ENCODE measurements at places on chromosomes 16 and 17. TPM values are rescaled to one million over a fixed set of nuclear protein-coding genes. Genes with fewer than 3 reads are reported as not detected.

DNA sequence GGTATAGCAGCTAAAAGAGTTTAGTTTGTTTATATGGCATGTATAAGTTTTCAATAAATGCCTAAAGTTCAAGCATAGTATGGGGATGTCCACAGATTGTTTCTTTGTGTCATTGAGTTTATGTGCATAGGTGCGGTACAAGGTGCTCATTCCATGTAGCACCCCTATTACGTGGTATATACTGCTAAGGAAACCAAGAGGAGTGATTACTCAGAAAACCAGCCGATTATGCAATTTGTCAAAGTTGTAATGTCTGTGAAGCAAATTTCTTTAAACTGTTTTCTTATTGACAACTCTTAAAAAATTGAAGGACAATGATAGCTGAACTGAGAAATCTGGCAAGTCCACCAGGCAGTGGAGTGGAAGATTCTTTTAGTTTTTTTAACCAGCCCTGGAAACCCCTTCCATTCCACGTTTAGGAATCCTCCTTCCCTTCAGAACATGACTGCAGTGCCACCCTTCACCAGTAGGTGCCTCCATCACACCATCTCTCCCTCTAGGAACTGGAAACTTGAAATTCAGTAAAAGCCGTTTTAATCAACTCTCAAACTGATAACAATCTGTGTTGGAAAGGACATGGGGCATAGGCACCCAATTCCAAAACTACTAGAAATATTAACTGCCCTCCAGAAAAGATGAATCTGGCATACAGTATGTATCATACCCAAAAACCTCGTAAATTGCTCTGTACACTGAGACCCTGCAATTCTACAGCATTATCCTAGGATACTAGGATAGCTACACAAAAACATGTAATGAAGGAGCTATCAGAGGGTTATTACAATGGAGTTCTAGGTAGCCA, 43.5 kb downstream of the REXO5 start:
- DNase-seq: peak; percentile 68

- DNase-seq: no peak
Measured at GRCh38 chr17:58487589-58488427, at the start of gene HSF5. HSF5 (minus strand) TSS chr17:58488408; CDS start chr17:58488274, 134 bp downstream.

DNA sequence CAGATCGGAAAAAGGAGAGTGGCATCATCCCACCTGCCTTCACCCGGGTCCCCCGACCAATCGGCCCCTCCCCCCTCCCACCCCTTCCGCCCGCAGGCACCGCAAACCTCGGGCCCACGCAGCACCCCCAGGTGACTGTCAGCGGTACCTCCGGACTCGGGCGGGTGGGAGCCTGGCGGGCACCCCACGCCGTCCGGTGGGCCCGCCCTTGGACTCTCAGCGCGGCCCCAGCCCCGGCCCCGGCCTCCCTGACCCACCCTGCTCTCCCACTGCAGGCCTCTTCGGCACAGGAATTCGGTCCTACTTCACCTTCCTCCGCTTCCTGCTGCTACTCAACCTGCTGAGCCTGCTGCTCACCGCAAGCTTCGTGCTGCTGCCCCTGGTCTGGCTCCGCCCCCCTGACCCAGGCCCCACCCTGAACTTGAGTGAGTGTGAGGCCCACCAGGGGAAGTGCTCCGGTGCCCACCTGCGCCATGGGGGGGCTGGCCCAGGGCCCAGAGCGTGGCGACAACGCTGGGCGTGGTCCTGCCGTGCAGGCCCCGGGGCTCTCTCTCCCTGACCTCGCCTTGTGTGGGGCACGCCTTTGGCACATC, 1.6 kb downstream of the TMC8 start:
- DNase-seq: no peak

DNA sequence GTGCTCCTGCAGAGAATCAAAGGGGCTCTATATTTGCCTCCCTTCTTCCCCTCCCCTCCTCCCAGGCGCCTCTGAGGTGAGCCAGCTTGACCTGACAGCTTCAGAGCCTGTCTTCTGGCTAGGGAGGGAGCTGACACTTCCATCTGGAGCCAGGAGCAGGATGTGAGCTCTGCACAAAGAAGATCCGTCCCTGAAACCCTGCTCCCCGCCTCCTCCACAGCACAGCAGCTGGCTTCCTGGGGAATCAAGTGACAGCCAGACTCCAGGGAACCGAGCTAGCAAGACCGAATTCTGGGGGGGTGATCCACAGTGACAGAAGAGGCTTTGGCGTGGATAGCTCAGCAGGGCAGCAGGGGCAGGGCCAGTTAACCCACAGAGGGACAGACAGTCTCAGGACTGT, 37.2 kb downstream of the CCDC182 start:
- peak; percentile 10 for DNase-seq

DNA sequence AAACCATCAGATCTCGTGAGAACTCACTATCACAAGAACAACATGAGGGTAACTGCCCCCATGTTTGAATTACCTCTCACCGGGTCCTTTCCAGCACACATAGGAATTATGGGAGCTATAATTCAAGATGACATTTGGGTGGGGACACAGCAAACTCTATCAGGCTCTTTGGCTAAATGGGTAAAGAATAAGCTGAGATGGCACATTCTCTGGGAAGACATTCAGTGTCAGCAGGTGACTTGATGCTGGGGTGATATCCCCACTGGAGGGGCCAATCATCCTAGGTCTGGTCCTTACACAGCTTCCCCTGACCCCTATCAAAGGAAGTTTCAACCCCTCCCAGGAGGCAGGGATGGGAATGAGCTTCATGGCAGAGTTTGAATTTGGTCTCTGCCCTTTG, 664.0 kb upstream of the EEF2KMT start:
- no peak for DNase-seq

DNA sequence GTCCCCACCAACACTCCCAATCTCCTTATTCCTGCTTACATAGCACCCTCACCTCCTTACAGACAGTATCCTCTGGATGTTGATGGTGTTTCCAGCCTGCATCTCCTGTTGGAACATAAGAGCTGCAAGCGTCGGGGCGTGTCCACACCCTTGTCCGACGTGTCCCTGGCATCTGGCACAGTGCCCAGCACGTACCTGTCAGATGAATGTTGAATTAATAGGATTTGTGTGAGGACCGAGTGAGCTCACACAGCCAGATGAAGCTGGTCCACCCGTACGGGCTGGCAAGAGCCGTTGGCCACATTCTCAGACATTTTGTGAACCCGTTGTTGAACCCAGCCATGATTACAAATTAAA, 12.2 kb upstream of the CBX4 start:
- no peak for DNase-seq

- DNase-seq: no peak
Measured at GRCh38 chr16:74485916-74486315, 64.6 kb upstream of the CLEC18B start.

DNA sequence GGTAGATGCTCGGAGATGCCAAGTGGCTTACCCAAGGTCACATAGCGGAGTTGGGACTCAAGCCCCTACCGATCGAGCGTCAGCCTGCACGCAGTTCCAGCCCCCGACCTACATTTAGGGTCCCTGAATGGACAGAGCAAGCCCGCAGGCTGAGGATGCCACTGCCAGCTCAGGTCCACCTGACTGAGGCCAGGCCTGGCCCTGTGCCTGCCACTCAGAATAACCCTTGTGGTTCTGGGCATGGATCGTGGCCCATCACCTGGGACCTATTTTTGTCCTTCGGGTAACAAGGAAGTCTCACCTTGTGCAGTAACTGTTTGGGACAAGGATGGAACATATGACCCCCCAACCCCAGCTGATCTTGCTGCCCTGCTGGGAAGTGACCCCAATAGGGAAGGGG, 17.1 kb downstream of the CDH16 start:
- no peak for DNase-seq

GRCh38 chr16:85302018-85302847, 190.0 kb upstream of the CIBAR2 start:
- peak; percentile 59 for DNase-seq

Gene TNFSF13
- 0.56 TPM for total RNA-seq
